ENCODE measurements at places on chromosomes 7 and 10. TPM values are rescaled to one million over a fixed set of nuclear protein-coding genes. Genes with fewer than 3 reads are reported as not detected.
A peak's percentile ranks its signal among the peaks of the same experiment; 100 is the strongest.

DNA sequence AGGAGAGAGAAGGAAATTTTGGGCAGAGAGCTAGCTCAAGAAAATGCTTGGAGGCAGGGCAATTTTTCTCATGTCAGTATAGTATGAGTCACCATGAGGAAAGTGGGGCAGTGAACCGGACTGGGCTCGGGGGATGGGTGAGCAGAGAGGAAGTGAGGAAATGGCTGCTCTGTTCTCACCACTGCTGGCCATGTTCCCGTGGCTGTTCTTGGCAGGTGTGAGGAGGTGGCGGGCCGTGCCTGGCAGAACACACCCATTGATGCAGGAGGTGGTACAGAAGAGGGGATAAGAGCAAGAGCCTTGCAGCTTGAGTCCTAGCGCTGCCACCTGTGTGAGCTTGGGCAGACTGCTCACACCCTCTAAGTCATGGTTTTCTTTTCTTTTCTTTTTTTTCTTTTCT, 304.4 kb upstream of the LYZL1 start:
- no peak overlapping the region for H3K4me3 ChIP-seq
- H3K4me1 ChIP-seq: peaks cover 21% of the 10 kb centered on the region
- H3K27ac ChIP-seq: peak overlapping the region; percentile 12
- peak; percentile 76 for DNase-seq

DNA sequence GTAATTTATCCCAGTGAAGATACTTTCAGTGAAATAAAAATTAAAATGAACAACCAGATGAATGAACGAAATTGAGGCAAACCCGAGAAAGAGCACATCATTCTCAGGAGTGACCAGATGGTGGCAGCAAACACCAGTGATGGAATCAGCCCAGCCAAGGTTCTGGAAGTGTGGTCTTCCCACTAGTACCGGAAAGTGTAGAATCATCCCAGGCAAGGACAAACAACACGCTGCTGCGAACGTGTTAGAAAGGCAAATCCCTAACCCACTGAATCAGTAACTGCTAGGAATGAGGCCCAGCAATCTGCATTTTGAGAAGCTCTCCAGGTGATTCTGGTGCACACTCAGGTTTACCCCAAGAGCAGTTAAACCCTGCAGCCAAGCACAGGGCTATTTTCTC, 15.5 kb upstream of the SLC18A3 start:
- no peaks in the 10 kb centered on the region for H3K4me1 ChIP-seq
- DNase-seq: no peak
- H3K27me3 ChIP-seq: no peaks in the 10 kb centered on the region

- H3K36me3 ChIP-seq: no peaks in the 10 kb centered on the region
- no peak overlapping the region for H3K27ac ChIP-seq
- no peak overlapping the region for H3K4me3 ChIP-seq
- no peak for DNase-seq
- no peaks in the 10 kb centered on the region for H3K4me1 ChIP-seq
Observed at GRCh38 chr10:90143937-90144336, 442.5 kb downstream of the KIF20B start.

DNA sequence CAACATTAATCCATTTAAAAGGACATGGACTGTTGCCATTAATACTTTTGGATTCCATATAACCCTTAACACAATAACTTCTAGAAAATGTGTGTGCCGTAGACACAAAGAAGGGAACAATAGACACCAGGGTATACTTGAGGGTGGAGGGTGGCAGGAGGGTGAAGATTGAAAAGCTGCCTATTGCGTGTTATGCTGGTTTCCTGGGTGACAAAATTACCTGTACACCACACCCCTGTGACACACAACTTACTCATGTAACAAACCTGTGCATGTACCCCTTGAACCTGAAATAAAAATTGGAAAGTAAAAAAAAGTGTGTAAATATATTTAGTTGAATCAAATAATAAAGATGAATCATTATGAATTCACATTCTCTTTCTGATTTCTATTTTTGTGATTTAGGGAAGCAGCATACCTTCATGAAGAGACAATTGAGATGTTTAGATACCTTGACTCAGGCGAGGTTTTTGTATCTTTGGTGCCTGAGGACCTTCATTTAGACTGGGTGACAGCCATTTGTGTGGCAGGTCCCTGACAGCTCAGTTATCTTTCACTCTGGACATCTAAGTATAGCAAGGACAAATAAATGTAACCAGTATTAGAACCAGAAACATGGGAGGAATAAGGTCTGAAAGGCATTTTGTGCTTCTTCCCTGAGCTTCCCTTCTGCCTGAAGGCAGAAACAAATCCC, 28.7 kb downstream of the GIMAP8 start:
- no peak overlapping the region for H3K4me3 ChIP-seq
- peaks cover 9% of the 10 kb centered on the region for H3K27me3 ChIP-seq
- no peak overlapping the region for H3K27ac ChIP-seq

DNA sequence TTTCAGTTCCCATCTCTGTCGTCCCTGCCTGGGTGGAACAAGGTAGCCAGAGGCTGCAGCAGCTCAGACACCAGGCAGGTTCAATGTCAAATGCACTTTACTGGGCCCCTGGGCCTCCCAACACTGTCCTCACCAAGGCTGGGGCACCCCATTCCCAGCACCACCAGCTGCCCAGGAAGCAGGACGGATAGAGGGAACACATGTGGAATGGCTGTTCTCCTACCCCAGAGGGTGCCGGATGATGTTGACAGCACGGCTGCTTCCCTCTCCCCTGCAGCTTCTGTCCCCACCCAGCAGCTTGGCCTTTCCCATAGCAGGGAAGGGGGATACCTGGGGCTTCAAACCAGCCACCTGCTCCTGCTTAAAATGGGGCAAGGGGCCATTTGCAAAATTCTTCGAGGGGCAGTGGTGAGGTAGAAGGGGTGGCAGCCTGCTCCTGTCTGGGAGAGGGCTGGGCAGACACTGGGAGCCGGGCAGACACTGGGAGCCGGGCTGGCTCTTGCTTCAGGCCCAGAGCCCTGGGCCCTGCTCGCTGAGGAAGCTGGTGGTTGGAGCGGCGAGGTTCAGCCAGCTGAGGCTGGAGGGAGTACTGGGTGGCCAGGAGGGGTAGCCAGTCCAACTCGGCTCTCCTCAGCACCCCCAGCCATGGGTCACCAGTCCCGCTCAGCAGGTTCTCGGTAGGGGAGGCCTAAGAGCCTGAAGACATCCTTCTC, 9.1 kb downstream of the POLL start:
- H3K4me3 ChIP-seq: no peak overlapping the region
- H3K27me3 ChIP-seq: no peaks in the 10 kb centered on the region
- peaks cover 4% of the 10 kb centered on the region for H3K4me1 ChIP-seq
- H3K36me3 ChIP-seq: peaks cover 16% of the 10 kb centered on the region

DNA sequence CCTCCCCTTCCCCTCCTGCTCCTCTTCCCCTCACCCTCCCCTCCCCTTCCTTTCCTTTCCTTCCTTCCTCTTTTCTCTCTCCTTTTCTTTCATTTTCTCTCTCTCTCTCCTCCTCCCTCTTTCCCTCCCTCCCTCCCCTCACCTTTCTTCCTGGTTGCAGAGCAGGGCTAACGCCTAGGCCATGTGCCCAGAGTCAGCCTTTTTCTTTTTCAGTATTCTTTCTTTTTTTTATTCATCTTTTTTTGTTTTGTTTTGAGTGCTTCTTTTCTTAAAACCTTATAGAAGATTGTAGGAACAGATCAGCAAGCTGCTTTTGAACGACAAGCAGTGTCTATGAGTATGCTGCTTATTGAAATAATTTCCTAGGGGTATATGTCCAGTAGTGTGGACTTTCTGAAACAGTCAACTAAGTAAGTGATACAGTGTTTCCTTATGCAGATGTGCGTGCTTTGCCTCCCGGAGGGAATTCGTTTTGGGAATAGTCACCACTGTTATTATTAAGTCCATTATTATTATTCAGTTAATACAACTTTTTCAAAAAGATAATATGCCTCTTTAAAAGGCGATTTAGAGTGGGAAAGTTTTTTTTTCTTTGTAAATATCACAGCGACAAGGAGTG, 219.2 kb downstream of the CAMK1D start:
- H3K27ac ChIP-seq: no peak overlapping the region
- no peak overlapping the region for H3K4me3 ChIP-seq
- DNase-seq: no peak
- H3K4me1 ChIP-seq: no peaks in the 10 kb centered on the region
- H3K27me3 ChIP-seq: no peaks in the 10 kb centered on the region

SUN3 gene
- total RNA-seq: 17.0 TPM

Measured in SJSA1 (cell line).